ENCODE measurements at places on chromosomes 5 and 9. TPM values are rescaled to one million over a fixed set of nuclear protein-coding genes. Genes with fewer than 3 reads are reported as not detected.

FRMPD1 gene
- not detected for total RNA-seq

STKLD1 gene
- 0.61 TPM for total RNA-seq

TAF11L11 gene
- not detected for total RNA-seq

SAPCD2 gene
- total RNA-seq, result 19.3 TPM

ANGPTL2 gene
- total RNA-seq, result 8.4 TPM

PFN3 gene
- total RNA-seq, result not detected

LAMC3 gene
- under 0.01 TPM for total RNA-seq

CCDC171 gene
- total RNA-seq, result 1.6 TPM

SPATA6L gene
- total RNA-seq, result 0.61 TPM

ELOVL7 gene
- total RNA-seq, result 0.61 TPM

LNPEP gene
- 23.1 TPM for total RNA-seq

PCDHGB4 gene
- 10.1 TPM for total RNA-seq

NKD2 gene
- total RNA-seq, result not detected

CAMK4 gene
- total RNA-seq, result 3.6 TPM

LIX1 gene
- not detected for total RNA-seq

PRDM9 gene
- not detected for total RNA-seq

PHF24 gene
- not detected for total RNA-seq

CTSV gene
- total RNA-seq, result 1.6 TPM

CARTPT gene
- not detected for total RNA-seq

CYSRT1 gene
- not detected for total RNA-seq

IFNB1 gene
- total RNA-seq, result 0.46 TPM

TMEM215 gene
- total RNA-seq, result not detected

CRHBP gene
- 0.15 TPM for total RNA-seq

ADAMTS13 gene
- total RNA-seq, result 1.1 TPM

DAB2 gene
- 76.0 TPM for total RNA-seq

NUTM2G gene
- total RNA-seq, result not detected

TMEFF1 gene
- 3.8 TPM for total RNA-seq

CTNND2 gene
- total RNA-seq, result not detected

ALDH7A1 gene
- total RNA-seq, result 51.8 TPM

FST gene
- total RNA-seq, result 47.7 TPM

Data from epithelial cell of umbilical artery (primary cell).